Stimulated activated CD4-positive, alpha-beta T cell treated with anti-CD3 and anti-CD28 coated beads, Interleukin-4, amount 100 ng/mL, for 4 hours (primary cell): ENCODE measurements at places on chromosomes 6 and 20.

- no peak for DNase-seq
These were observed 22.1 kb downstream of the PBOV1 start for GRCh38 chr6:138196122-138196738.

GRCh38 chr6:30884521-30885480 lies 482 bp downstream of the DDR1 start:
- DNase-seq: peak; percentile 24

- no peak for DNase-seq
These were observed 80.3 kb downstream of the UNC5CL start for GRCh38 chr6:40958738-40959137.

GRCh38 chr6:154113392-154113791 lies 74.4 kb downstream of the OPRM1 start:
- no peak for DNase-seq

GRCh38 chr6:158226655-158227512 lies 58.7 kb downstream of the GTF2H5 start:
- DNase-seq: no peak

GRCh38 chr6:167547328-167547692 lies 222.4 kb downstream of the TTLL2 start:
- DNase-seq: no peak

- no peak for DNase-seq
These were observed 564.4 kb downstream of the HAO1 start for GRCh38 chr20:7375905-7376304.

- no peak for DNase-seq
These were observed 41.1 kb downstream of the HNF4A start for GRCh38 chr20:44396369-44397130.

- DNase-seq: no peak
These were observed 632.5 kb upstream of the MMS22L start for GRCh38 chr6:97915537-97915936.

DNA sequence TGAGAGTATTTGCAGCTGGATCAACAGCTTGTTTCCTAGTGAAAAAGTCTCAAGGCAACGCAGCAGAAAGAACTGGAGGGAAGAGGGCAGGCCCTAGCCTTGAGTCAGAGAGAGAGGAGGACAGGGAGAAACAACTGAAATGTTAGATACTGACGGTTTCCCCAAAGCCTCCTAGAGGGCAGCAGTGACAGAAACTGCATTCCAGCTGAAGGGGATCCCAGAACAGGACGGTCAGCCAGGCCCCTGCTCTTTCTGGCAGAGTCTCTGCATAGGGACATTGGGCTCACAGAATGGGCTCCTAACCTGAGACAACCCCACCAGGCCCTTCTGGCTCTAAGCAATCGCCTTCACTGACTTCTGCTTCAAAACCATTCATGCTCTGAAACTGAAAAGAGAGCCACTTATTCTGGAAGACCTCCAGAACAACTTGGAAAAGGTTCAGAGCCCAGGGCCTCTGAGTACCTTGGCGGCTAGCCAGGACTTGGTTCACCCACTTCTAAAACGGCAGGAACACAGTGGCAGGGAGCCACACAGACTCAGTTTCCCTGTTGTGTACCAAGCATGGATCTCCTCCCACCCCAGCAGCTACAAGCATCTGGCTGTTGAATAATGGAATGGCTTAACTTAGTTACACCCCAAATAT lies 72.9 kb downstream of the PSMB1 start:
- no peak for DNase-seq

DNA sequence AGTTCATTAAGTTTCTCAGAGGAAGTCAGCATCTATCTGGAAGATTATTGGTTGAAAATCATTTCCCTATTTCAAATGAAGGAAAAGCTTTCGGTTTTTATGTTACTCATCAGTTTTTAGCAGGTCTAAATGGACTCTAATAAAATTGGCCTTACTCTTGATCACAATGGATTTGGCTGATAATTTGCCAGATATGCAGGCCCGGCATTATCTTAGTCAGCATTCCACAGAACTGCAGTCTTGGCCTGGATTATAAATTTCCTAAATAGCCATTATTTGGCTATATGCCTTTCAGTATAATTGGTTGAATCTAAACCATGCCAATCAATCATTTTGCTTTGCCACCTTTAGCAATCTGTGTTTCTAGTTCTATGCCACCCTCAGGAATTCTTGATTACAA lies 91.7 kb upstream of the KCNQ5 start:
- no peak for DNase-seq

GRCh38 chr20:51350941-51351631 lies 191.4 kb downstream of the NFATC2 start:
- DNase-seq: no peak
